ENCODE measurements at places on chromosomes 16 and 17. TPM values are rescaled to one million over a fixed set of nuclear protein-coding genes. Genes with fewer than 3 reads are reported as not detected.

The CCDC40 gene
- 2.8 TPM for total RNA-seq

- no peak for DNase-seq
- no peak overlapping the region for H3K4me3 ChIP-seq
Observed at GRCh38 chr16:31569360-31569717, 41.6 kb downstream of the AHSP start.

DNA sequence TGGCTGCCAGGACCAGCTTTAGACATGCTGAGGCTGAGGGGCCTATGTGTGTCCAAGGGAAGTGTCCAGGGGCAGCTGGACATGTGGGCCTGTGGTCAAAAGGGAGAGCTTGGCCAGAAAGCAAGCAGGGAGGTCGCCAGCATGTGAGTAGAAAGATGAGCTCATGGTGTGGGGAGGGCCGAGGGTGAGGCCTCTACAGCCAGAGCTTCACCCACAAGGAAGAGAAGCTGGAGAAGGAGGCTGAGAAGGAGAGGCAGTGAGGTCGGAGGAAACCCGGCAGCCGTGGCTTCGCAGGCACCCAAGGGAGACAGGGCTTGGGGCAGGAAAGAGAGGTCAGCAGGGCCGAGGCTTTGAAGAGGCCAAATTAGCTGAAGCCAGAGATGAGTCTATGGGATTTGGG lies 4.0 kb upstream of the HSD11B2 start:
- no peak overlapping the region for H3K4me3 ChIP-seq
- no peaks in the 10 kb centered on the region for H3K36me3 ChIP-seq
- no peak overlapping the region for H3K27ac ChIP-seq
- DNase-seq = no peak
- H3K27me3 ChIP-seq = no peaks in the 10 kb centered on the region

DNA sequence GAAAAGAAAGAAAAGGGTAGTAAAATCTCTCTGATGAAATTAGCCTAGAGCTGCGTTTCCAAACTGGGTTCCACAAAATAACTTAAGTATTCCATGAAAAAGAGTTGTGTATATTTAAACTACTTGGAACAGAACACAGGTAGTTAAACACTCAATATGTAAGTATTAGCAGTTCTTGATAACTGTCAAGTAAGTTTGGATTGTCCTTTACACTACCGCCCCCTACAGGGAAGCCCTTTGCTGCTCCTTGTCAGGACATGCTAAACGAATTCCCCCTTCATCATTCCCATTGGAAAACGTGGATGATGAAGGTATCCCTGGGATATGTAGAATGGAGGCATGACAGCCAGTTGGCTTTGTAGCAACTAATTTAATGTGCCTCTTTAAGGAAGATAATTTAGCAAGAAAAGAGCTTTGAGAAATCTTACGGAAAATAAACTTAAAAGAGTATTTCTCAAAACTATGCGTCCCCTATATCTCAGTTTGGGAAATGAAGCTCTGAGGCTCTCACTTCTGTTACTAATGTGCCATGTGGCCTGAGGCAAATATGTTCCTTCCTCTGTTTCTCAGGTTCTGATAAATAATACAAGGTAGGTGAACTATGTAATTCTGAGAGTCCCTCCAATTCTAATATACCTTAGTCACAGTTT lies 18.8 kb downstream of the NCBP3 start:
- H3K27me3 ChIP-seq = no peaks in the 10 kb centered on the region
- H3K4me1 ChIP-seq = peaks cover 6% of the 10 kb centered on the region
- no peak overlapping the region for H3K4me3 ChIP-seq
- H3K27ac ChIP-seq = peak overlapping the region; percentile 65
- DNase-seq = peak; percentile 64

DNA sequence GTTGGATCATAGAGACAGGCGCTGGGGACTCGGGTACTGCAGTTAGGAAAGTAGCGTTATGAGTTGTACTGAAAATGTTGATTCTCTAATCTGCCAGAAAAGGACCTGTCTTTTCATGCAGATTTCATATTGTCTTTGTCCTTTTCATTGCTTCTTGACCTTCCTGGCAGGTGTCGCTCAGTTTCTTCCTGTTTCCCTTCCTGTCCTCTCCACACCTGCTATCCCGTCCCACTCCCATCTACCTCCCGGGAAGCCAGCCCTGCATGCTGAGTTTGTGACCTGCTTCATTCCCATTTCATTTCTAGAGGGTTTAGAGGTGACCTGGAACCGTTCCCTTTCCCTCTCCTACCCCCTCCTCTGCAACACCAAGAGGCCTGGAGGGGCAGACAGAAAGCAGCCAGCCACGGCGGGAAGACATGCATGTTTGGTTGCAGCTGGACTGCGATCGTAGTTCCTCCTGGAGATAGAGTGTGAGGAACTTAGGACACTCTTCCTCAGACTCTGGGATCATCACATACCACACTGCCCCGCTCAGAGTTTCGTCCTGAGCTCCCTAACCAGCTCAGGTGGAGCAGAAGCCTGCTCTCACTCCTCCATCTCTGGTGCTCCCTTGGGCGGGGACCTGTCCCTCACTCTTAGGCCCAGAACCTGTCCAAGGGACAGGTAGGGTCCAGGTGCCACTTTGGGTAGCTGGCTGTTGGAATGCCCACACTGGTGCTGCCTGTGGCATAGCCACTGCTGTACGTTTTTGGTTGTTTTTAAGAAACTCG lies 23.9 kb upstream of the ARHGAP23 start:
- no peaks in the 10 kb centered on the region for H3K4me1 ChIP-seq
- no peaks in the 10 kb centered on the region for H3K27me3 ChIP-seq
- H3K4me3 ChIP-seq = no peak overlapping the region
- H3K36me3 ChIP-seq = no peaks in the 10 kb centered on the region

DNA sequence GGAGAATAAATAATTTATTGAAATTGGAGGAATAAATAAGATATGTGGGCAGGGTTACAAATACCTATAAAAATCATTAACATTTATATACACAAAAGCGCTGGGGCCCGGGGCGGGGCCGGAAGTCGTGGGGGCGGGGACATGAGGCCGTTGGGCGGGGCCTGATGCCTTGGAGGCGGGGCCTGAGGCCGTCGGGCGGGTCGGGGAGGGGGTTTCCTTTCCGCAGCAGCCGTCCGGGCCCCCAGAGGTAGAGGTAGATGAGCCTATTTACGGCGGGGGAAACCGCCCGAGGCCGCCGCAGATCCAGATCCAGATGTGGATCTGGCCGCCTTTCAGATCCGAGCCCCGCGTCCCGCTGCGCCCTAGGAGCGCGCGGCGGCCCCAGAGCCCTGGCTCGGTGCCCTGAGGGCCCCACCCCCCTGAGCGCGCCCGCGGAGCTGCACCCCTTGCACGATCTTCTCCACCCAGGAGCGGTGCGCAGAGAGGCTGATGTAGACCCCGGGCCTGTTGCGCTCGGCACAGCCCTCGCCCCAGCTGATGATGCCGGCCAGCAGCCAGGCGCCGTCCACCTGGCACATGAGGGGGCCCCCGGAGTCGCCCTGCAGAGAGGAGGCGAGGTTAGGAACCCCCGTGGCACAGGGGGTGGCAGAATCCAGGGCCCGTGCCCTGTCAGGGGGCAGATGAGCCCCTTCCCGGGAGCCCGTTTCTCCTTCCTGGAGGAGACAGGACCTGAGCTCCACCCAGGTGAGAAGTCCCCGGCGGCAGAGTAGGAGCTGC lies 5.1 kb downstream of the PRSS22 start:
- no peak overlapping the region for H3K27ac ChIP-seq
- H3K4me1 ChIP-seq = peaks cover 2% of the 10 kb centered on the region
- H3K27me3 ChIP-seq = peaks cover 69% of the 10 kb centered on the region
- no peaks in the 10 kb centered on the region for H3K36me3 ChIP-seq
- no peak overlapping the region for H3K4me3 ChIP-seq
- DNase-seq = no peak

- H3K27me3 ChIP-seq = no peaks in the 10 kb centered on the region
- no peak for DNase-seq
- H3K4me1 ChIP-seq = no peaks in the 10 kb centered on the region
- H3K27ac ChIP-seq = no peak overlapping the region
Observed at GRCh38 chr16:57069053-57069452, 23.3 kb upstream of the CPNE2 start.

DNA sequence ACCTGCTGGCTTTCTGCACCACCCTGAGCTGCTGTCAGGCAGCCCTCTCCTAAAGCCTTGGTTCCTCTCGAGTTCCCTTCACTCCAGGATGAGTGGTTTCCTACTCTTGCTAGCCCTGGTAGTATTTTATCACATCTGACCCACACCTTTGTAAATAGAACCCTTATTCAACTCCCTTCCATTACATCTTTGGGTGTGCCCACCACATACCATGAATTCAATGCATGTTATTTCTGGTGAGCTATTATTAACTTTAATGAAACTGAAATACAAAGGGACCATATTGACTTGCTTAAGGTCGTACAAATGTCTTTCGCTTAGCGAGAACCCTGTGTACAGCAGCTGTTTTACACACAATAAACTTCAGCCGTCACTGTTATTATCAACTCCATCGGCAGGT lies 521.3 kb downstream of the GRIN2A start:
- H3K4me3 ChIP-seq = no peak overlapping the region
- H3K36me3 ChIP-seq = no peaks in the 10 kb centered on the region
- no peak for DNase-seq
- no peaks in the 10 kb centered on the region for H3K27me3 ChIP-seq

The TBX6 gene
- 2.2 TPM for total RNA-seq

The ACD gene
- total RNA-seq = 16.8 TPM

GRCh38 chr17:49556223-49556943 lies 19.3 kb upstream of the NXPH3 start:
- H3K27ac ChIP-seq = no peak overlapping the region
- no peaks in the 10 kb centered on the region for H3K27me3 ChIP-seq
- H3K36me3 ChIP-seq = no peaks in the 10 kb centered on the region

DNA sequence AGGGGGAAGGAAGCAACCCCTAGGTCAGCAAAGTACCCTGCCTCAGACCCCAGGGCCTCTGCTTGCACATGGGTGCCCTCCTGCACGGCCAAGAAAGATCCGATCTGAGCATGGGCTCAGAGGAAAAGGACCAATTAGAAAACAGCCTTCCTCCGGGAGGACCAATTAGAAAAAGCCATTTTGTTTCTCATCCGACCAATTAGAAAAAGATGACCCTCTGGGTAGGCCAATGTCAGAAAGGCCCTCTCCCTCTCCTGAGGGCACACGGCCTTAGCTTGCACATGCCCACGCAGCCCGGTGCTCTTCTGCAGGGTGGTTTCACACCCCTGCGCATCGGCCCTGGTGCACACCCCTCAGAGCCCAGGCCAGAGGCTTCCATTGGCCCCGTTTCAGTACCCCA lies 5.1 kb upstream of the CISD3 start:
- H3K4me3 ChIP-seq = no peak overlapping the region
- H3K4me1 ChIP-seq = peaks cover 10% of the 10 kb centered on the region
- peak overlapping the region; percentile 35 for H3K27ac ChIP-seq
- no peaks in the 10 kb centered on the region for H3K36me3 ChIP-seq

The KRTAP2-2 gene
- not detected for total RNA-seq

- H3K36me3 ChIP-seq = no peaks in the 10 kb centered on the region
- no peak overlapping the region for H3K4me3 ChIP-seq
- H3K27me3 ChIP-seq = no peaks in the 10 kb centered on the region
- no peak overlapping the region for H3K27ac ChIP-seq
- no peaks in the 10 kb centered on the region for H3K4me1 ChIP-seq
Observed at GRCh38 chr17:46033392-46033791, 34.3 kb downstream of the STH start.

- H3K36me3 ChIP-seq = no peaks in the 10 kb centered on the region
- DNase-seq = no peak
- H3K27me3 ChIP-seq = no peaks in the 10 kb centered on the region
Observed at GRCh38 chr17:18772471-18772870, 8.5 kb upstream of the TVP23B start.

DNA sequence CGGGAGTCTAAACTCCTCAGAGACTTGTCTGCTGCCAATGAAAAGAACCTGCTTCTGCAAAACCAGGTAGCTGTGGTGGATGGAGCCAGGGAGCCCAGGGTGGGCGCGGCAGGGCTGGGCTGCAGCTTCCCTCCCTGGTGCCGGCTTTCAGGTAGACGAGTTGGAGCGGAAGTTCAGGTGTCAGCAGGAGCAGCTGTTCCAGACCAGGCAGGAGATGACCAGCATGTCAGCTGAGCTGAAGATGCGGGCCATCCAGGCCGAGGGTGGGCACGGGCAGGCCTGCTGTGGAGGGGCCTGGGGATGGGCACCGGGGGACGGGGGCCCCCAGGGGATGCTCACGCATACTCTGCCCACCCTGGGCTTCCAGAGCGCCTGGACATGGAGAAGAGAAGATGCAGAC lies 3.2 kb upstream of the RAC3 start:
- DNase-seq = no peak
- peaks cover 9% of the 10 kb centered on the region for H3K27me3 ChIP-seq
- peaks cover 36% of the 10 kb centered on the region for H3K4me1 ChIP-seq
- H3K4me3 ChIP-seq = no peak overlapping the region

The TPSG1 gene
- total RNA-seq = 41.0 TPM

The TM4SF5 gene
- total RNA-seq = 42.6 TPM

GRCh38 chr17:82006468-82007227 lies 16.0 kb downstream of the CENPX start:
- no peak overlapping the region for H3K27ac ChIP-seq
- no peak overlapping the region for H3K4me3 ChIP-seq
- peaks cover 6% of the 10 kb centered on the region for H3K4me1 ChIP-seq
- no peaks in the 10 kb centered on the region for H3K27me3 ChIP-seq

The ACSM5 gene
- not detected for total RNA-seq

The SLC6A2 gene
- not detected for total RNA-seq

The PLA2G10 gene
- 4.0 TPM for total RNA-seq

The PTX4 gene
- total RNA-seq = not detected

DNA sequence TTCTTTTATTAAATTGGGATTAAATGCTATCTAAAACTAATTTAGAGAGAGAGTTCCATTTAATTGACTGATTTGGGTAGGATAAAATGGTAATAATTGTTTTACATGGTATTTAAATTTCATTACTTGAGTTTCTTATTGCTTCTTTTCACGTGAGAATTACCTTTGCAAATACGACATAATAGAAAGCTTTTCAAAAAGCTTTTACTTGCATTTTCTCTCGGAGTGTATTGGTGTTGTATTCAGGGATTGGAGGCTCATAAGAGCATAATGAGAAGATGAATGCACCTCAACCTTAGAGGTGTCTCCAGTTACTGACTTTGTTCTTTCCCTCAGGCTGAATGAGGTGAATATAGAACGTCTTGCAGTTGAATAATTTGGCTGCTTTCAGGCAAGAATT lies 67.4 kb upstream of the CPHXL start:
- H3K4me1 ChIP-seq = no peaks in the 10 kb centered on the region
- H3K36me3 ChIP-seq = no peaks in the 10 kb centered on the region
- H3K27ac ChIP-seq = no peak overlapping the region
- H3K27me3 ChIP-seq = no peaks in the 10 kb centered on the region

- peak; percentile 75 for DNase-seq
- no peaks in the 10 kb centered on the region for H3K36me3 ChIP-seq
- peak overlapping the region; percentile 92 for H3K27ac ChIP-seq
- H3K27me3 ChIP-seq = peaks cover 21% of the 10 kb centered on the region
- H3K4me3 ChIP-seq = peak overlapping the region; percentile 48
Observed at GRCh38 chr16:3020604-3021448, 658 bp downstream of the TNFRSF12A start.
